ENCODE measurements at places on chromosomes 2 and 18. TPM values are rescaled to one million over a fixed set of nuclear protein-coding genes. Genes with fewer than 3 reads are reported as not detected.

Gene CROCC2
- not detected for total RNA-seq

Gene SKA1
- 6.5 TPM for total RNA-seq

Gene SERPINB12
- 0.28 TPM for total RNA-seq

Gene CSRNP3
- total RNA-seq: 4.8 TPM

Gene CHRND
- total RNA-seq: not detected

Gene CHRNG
- total RNA-seq: not detected

Gene ALPP
- not detected for total RNA-seq

Gene CPO
- not detected for total RNA-seq

Gene PHOSPHO2
- 2.0 TPM for total RNA-seq

All from airway epithelial cell (primary cell).